ENCODE measurements at places on chromosomes 11 and 22.

DNA sequence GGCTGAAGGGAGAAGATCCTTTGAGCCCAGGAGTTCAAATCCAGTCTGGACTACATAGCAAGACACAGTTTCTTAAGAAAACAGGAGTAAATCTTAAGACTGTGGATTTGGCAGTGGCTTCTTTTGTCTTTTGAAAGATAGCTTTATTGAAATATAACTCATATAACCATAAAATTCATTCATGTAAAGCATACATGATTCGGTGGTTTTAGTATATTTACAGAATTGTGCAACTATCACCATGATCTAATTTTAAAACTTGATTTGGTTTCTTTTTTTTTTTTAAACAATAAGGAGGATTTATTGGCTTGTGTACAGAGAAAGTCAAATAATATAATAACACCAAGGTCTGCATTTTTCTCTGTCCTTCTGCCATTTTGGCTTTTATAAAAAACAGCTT is 23.1 kb upstream of the PSMA1 start:
- DNase-seq = no peak

GRCh38 chr11:92224054-92224406 is 588 bp upstream of the FAT3 start:
- no peak for DNase-seq

- no peak for DNase-seq
Observed at GRCh38 chr22:39949964-39950737, 10.0 kb upstream of the TMA7B start.

- DNase-seq = no peak
Observed at GRCh38 chr22:21624880-21625791, 4.7 kb downstream of the YDJC start.

- DNase-seq = no peak
Observed at GRCh38 chr22:23850136-23850611, 7.5 kb upstream of the SLC2A11 start.

- no peak for DNase-seq
Observed at GRCh38 chr11:75308116-75308515, 43.3 kb downstream of the ARRB1 start.

- no peak for DNase-seq
Observed at GRCh38 chr22:30763815-30764673, 69.4 kb downstream of the OSBP2 start.

DNA sequence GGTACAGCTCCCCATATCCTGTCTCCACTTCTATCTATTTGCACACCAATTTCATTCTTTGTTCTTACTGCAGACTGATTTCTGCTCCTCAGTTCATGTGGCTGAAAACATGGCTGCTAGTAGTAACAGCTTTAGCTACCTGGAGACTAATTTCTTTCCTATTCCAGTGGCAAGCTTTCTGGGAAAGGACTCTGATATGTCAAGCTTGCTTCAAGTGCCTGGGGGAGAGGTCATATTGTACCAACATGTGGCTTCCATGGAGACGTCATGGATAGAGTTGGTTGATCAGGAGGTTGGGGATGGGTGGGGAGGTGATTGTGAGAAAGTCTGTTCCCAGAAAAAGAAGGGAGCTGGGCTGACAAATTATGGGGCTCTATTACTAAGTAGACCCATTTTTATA is 44.9 kb downstream of the ADM start:
- DNase-seq = no peak

DNA sequence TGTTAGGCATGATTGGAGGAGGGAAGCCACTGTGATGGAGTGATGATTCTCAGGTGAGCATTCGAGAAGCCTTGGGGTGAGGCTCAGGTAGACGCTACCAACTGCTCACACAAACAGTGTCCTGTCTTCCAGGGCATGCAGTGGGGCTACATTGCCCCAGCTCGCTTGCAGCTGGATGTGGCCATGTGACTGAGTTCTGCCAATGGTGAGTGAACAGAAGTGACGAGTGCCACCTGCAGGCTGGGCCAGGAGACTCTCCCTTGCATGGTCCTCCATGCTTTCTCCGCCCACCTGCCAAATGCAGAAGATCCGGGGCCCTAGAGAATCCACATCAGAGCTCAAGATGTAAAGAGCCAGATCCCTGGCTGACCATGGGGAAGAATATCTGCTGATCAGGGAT is 195.9 kb downstream of the BCR start:
- DNase-seq = no peak

DNA sequence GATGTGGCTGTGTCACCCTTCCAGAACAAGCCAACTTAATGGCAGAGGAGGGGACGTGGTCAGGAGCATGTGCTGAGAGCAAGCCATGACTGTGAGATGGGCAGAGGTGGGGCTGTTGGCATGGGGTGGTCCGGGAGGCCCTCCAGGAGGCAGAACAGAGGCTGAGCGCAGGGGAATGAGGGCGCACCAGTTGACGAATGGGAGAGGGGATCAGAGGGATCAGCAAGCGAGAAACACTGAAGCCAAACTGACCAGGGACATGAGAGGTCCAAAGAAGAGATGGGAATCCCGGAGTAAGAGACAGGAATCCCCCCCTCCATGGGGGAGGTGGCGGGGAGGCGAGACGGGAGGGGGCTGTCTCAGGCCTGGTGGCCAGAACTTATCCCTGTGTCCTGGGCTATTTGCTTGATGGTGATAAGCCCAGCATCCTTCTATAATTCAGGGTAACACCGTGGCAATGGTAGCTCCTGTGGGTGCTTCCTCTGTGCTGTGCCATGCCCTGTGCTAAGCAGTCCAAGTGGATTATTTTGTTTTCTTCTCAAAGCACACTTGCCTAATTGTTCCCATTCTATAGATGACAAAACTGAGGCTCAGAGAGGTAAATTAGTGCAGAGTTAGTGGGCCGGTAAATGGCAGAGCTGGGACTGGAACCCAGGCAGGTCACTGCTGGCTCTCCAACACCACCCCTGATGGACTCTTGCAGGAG is 83.4 kb upstream of the SHISAL1 start:
- no peak for DNase-seq

- no peak for DNase-seq
Observed at GRCh38 chr11:17563231-17563646, 16.2 kb downstream of the OTOG start.

DNA sequence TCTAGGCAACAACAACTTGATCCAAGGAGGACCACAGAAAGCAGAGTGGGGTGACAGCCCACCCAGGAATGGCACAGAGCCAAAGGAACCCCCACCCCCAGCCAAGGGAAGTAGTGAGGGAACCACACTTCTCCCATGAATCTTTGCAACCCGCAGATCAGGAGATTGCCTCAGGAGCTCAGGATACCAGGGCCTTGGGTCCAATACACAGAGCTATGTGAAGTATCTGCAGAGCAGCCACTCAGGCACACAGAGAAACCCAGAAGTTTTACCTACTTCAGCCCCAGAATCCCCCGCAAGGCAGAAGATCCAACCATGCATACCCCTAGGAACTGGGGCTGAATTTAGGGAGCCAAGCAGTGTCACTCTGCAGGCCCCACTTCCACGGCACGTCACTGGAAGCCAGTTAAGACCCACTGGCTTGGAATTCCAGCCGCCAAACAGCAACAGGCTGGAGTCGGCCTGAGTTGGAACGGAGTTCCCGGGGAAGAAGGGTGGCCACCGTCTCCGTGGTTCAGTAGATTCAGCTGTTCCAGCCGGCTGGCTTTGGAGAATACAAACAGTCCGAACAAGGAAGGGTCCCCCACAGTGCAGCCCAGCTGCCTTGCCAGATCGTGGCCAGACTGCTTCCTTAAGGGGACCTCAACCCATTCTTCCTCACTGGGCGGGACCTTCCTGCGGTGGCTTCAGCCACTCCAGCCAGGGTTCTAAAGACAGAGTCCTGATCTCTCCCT is 174.1 kb downstream of the TTC28 start:
- DNase-seq = no peak

DNA sequence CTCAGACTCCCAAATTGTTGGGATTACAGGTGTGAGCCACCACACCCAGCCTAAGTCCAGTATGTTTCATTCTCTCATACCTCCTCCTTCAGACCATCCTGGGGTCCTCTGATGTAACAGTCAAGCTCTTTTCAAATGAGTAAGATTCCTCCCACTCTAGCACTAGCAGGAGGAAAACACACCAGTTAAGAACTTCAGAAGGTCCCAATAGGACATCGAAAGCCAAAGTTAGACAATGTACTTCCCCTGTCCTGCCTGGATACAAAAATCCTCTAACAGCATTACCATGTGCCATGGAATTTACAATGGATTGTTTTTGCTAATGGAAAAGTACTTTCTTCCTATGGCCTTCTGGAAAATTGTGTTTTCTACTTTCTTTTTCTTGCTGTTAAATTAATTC is 67.1 kb downstream of the CCDC34 start:
- DNase-seq = no peak

GRCh38 chr11:70381872-70382861 is 16.2 kb upstream of the CTTN start:
- no peak for DNase-seq

DNA sequence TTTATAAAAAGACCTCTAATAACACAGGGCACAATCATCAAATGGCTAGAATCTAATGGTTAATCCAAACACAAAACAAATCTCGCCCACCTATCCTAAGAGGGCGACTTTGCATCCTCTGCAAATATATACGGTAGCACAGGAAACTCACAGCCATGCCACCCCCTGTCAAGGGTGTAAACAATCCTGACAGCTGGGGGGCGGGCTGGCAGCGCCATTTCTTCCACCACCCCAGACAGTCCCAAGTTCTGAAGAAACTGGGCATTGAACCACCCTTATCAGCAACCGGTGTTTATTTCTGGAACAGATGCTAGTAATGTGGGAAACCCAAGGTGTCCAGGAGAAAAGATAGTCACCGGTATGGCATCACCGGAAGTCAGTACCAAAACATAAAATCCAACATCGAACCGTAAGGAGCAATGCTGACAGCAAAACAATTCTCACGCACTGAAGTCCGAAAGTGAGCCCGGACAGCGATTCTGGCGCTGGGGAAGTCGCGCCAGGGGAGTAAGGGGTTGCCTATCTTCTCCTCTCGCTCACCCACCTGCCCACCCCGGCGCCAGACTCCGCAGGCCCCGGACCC is 825 bp downstream of the FBXO3 start:
- no peak for DNase-seq

- DNase-seq = no peak
Observed at GRCh38 chr11:132422722-132423121, 1052.3 kb downstream of the NTM start.

GRCh38 chr22:17540481-17540880 is 22.8 kb upstream of the SLC25A18 start:
- DNase-seq = no peak

GRCh38 chr11:26142891-26143290 is 189.0 kb upstream of the ANO3 start:
- no peak for DNase-seq

GRCh38 chr11:7573193-7573557 is 59.4 kb downstream of the PPFIBP2 start:
- no peak for DNase-seq

DNA sequence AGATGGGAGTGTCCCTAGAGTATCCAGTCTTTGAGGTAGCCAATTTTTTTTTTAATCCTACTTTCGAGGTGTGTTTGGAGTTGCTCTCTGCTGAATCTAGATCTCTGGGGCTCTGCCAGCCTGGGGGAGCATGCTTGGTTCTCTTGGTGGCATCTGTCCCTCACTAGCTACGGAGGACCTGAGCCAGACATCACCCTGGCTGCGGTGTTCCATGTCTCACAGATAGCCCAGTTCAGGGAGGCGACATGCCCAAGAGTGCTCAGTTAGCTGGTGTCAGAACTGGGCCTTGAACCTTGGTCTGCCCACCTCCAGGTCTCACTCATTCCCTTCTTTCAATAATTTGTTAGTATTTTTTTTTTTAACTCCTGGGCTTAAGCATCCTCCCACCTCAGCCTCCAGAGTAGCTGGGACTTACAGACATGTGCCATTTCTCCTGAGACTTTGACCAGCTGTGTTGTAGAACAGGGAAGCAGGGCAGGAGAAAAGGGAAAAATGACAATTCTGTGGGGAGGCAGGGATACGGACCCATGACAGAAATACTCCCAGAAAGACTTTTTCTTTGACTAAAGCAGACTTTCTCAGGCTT is 621 bp downstream of the HMOX1 start:
- no peak for DNase-seq

DNA sequence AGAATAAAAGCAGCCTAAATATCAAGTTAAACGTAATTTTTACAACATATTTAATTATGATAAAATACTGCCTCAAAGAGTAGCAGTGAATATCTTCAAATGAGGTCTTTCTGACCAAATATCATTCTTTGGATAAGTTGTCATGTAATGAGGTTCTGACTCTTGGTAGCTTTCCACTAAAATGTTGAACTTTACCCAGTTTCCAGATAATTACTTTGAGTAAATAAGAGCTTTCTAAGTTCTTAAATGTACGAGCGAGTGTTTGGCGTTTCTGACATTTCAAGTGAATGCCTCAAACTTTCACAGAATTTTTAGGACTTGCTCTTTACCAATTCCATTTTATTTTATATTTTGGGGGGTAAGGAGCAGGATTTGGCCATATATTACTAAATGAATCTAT is 1515.2 kb downstream of the FAM181B start:
- DNase-seq = no peak

DNA sequence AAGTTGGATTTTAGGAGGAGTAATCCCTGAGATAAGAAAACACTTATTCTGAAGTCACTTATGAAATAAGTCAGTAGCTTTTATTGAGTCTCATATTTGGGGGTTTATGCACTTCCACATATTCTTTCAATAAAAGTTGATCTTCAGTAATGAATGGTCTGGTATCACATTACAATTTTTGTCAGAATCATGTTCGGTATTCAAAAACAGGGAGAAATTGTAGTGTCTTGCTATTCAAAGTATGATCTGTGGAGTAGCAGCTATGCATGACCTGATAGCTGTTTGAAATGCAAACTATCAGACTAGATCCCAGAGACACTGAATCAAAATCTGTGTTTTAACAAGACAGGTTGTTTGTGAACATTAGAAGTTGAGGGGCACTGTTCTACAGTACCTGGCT is 857.6 kb downstream of the METTL15 start:
- no peak for DNase-seq

GRCh38 chr22:36280379-36280778 is 27.4 kb downstream of the APOL1 start:
- no peak for DNase-seq

DNA sequence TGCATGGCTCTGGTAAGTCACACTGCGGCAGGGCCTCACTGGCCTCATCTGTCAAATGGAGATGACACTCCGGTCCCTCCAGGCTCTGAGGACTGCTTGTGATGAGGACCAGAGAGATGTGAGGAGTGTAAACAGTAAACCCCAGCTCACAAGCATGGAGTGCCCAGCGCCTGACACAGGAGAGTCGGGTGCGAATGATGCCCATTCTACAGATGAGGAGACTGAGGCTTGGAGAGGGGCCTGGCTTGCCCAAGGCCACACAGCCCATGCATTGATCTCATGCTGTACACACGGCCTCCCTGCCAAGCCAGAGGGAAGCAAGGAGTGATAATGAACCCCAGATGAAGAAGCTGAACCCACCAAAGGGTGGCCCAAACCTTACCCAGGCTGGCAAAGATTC is 37.2 kb downstream of the ELFN2 start:
- no peak for DNase-seq

DNA sequence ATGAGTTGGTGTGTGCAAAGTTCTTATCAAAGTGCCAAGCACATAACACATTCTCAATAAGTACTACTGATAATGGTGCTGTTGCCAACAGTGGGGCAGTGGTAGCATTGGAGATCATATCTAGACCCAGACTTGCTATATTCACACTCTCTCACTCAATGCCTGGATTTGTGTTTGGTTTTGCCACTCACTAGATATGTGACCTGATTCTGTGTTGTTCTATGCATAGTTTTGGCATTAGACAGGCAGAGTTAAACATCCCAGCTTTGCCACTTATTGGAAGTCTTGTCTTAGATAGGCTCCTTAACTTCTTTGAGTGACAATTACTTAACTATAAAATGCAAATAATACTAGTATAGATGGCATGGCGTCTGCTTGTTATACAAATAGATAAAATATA is 642.6 kb upstream of the CCDC179 start:
- no peak for DNase-seq

- no peak for DNase-seq
Observed at GRCh38 chr22:47442821-47443220, 680.4 kb downstream of the TBC1D22A start.
